Regular cardiac myocyte (primary cell): ENCODE measurements at places on chromosomes 7 and 10. TPM values are rescaled to one million over a fixed set of nuclear protein-coding genes. Genes with fewer than 3 reads are reported as not detected.

Gene CALHM3
- not detected in 2 replicates for total RNA-seq

Gene FAM13C
- total RNA-seq: 1.3 and 3.9 TPM in 2 replicates

Gene PRSS37
- not detected in 2 replicates for total RNA-seq

Gene COL28A1
- total RNA-seq: under 0.01 TPM in 2 replicates

Gene H2BK1
- total RNA-seq: not detected in 2 replicates

Gene COBL
- total RNA-seq: not detected in 2 replicates
